Dorsolateral prefrontal cortex (tissue), 122 donors: ENCODE measurements at places on chromosomes 7 and 10. TPM values are rescaled to one million over a fixed set of nuclear protein-coding genes. Genes with fewer than 3 reads are reported as not detected.
A peak's percentile ranks its signal among the peaks of the same experiment; 100 is the strongest.

- no peak for DNase-seq
These were observed 18.4 kb upstream of the KLF6 start for GRCh38 chr10:3803295-3803926.

DNA sequence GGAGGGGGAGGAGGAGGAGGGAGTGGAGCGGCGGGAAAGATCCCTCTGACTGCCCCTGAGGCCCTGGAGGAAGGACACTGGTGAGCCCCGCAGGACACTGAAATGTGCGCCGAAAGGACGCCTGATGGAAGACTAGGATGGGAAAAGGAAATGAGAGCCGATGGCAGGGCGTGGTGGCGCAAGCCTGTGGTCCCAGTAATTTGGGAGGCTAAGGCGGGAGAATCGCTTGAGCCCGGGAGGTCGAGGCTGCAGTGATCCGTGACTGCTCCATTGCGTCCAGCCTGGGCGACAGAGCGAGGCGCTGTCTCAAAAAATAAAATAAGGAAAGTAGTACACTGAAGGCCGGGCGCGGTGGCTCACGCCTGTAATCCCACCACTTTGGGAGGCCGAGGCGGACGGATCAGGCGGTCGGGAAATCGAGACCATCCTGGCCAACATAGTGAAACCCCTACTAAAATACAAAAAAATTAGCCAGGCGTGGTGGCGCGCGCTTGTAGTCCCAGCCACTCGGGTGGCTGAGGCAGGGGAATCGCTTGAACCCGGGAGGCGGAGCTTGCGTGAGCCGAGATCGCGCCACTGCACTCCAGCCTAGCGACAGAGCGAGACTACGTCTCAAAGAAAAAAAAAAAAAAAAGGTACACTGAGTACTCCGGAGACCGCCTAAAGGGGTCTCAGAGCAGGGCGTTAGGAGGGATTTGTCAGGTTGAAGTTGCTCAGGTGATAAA lies 561 bp upstream of the HNRNPF start:
- DNase-seq: peak; percentile 34

DNA sequence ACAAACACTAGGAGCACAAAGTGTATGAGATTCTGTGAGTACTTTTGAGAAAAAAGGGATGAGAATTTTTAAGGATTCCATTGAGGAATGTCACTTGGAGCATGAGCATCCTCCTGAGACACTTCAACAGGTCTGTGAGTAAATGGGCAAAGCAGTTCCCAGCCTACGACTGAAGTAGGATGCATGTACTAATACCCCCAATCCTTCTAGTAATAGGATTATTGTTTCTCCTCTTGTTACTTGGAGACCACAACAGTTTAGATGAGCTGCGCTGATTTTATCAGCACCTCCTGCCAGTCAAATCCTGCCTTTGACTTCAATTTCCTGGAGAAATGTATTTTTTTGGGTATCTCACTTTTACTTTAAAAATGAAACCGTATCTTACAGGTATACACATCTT lies 820 bp downstream of the BBS9 start:
- no peak for DNase-seq

DNA sequence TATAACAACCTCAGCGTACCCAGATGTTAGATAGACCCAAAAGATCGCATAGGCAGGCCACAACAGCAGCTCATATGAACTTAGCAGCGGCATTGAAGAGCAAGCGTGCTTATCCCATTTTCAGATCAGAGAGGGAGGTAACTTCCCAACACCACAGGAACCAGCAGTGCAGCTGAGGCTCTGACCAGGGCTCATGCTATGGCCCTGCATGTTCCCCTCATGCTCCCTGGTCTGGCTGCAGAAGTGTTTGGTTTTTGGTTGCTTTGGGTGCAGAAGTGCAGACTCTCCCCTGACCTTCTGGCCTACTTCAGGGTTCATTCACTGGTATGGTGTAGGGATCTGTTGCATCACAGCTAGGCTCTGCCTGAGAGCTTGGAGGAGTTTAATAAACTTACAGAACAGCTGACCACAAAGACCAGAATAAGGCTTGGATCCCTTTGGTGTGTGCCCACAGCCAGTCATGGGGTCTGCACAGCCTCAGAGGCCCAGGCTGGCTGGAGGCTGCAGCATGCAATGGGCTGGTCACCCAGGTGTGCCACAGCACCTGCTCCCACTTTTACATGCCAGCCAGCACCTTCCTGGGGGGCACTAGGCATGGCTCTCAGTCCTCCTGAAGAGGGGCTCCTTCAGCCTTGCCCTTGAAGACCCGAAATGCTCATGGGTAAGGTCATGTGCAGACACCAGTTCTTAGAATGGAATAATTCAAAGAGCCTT lies 9.1 kb upstream of the CXCL12 start:
- no peak for DNase-seq

- DNase-seq: no peak
These were observed 17.2 kb downstream of the AP5Z1 start for GRCh38 chr7:4792537-4793126.

DNA sequence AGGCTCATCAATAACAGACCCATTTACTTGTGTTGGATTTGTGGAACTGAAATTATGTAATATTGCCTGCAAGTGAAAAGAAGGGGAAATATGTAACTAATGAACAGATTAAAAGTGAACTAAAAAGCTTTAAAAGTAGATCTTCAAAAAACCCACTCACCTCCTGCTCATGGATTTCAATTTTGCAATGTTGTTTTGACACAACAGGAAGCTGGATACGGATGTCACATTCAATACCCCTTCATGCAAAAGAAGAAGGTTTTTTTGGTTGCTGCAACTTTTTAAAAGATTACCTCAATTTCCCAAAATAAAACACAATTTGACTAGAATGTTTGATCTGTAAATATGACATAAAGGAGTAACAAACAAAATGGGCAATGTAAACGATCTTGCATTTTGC lies 3.3 kb downstream of the MKI67 start:
- DNase-seq: no peak

- no peak for DNase-seq
These were observed 2.7 kb downstream of the PROSER2 start for GRCh38 chr10:11825796-11826414.

DNA sequence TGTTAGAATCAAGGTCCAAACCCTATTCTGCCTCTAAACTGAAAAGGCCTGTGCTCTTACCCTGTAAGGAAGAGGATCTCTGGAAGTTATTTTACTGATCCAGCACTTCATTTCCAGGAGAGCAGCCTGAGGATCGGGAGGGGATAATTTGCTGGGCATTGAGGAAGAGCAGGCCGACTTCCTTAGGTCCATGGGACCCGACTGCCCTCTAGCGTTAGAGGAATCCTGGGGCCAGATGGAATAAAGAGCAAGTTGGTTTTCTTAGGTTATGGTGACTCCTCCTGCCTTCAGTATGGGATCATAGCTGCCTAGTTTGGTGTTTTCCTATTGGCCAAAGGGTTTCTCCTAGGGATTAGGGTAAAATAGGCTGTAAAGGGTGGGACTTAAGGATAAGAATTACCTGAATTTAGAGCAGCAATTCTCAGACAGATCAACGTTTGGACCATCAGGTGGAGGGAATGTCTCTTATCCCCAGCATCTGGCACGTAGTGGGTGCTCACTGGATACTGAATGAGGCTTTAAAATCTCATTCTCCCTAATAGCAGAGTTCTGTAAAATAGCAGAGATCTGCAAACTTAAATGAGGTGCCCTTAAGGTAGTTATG lies 40.0 kb upstream of the SORBS1 start:
- DNase-seq: peak; percentile 76

- no peak for DNase-seq
These were observed 465.1 kb downstream of the AUTS2 start for GRCh38 chr7:70063371-70063770.

DNA sequence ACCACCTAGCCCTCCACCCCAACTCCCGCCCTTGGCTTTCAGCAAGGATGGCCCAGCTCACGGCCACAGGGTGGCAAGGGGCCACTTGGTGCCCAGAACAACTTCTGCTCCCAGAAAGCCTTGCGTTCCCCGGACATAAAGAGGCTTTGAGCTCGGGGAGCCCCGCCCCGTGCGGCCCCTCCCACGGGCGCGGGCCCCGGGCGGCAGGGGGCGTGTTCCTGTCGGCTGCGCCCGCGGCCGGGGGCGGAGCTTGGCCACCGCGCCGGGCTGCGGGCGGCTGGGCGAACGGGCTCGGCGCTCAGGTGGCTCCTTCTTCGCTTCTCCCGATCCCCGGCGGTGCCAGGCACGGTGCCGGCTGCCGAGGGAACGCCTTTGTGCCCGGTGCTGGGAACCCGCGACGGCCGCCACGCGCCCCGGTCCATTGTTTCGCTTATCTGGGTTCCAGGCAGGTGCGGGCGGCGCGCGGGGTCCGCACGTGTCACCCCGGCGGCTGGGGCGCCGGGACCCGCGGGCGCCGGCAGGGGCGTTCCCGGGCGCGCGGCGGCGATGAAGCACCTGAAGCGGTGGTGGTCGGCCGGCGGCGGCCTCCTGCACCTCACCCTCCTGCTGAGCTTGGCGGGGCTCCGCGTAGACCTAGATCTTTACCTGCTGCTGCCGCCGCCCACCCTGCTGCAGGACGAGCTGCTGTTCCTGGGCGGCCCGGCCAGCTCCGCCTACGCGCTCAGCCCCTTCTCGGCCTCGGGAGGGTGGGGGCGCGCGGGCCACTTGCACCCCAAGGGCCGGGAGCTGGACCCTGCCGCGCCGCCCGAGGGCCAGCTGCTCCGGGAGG lies at the start of gene NFE2L3:
NFE2L3 (plus strand) TSS at position 246 of the 829 bp plus-strand sequence; CDS start at position 547, 301 bp downstream.
- peak; percentile 64 for DNase-seq

DNA sequence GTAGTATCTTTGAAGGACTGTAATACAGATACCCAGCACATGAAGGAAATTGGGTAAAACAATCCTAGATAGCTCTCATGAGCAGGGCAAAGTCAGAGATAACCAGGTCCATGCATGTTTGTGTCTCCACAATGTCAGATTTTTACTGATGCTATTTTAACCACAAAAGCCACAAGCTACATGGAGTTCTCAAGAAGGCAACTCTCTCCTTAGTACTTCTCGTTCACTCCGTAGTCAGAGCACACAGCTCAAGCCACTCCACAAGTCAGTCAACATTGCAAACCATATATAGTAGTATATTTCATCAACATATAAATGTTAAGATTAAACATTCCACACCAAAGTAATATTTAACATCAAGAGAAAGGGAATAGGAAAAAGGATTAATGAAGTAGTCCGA lies 98.0 kb upstream of the PIK3CG start:
- no peak for DNase-seq

DNA sequence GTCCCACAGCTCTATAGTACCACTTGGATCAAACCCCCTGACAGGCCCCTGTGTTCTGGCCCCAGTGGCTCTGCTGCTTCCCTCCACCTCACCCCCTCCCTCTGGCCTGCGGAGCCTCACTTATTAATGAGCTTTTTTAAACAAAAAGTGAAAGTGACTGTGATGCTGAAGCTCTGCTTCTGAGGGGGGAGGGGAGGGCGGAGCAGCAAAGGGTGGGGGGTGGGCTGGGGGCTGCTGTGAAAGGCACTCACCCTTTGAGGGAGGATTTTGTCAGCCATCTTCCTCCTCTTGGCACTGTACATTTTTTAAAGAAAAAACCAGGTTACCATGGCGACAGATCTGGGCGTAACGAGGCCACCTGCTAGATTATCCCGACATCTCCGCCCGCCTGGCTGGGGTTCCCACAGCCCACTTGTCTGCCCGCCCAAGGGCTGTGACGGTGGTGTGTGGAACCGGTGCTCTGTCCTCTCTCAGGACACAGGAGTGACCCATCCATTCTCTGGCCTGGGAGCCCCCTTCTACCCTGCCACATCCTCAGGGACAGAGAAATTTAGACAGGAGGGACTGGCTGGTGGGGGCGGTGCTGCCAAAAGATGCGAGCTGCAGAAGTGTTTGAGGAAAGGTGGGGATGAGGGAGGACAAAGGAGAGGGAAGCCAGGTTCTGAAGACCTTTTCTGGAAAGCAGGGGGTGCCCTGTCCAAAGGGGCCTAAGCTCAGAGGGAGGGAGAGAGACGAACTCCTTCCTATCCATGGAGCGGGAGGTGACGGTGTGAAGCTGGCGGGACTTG lies 4.9 kb downstream of the SMARCD3 start:
- no peak for DNase-seq

GRCh38 chr10:4195213-4195612 lies 410.2 kb upstream of the KLF6 start:
- DNase-seq: no peak

DNA sequence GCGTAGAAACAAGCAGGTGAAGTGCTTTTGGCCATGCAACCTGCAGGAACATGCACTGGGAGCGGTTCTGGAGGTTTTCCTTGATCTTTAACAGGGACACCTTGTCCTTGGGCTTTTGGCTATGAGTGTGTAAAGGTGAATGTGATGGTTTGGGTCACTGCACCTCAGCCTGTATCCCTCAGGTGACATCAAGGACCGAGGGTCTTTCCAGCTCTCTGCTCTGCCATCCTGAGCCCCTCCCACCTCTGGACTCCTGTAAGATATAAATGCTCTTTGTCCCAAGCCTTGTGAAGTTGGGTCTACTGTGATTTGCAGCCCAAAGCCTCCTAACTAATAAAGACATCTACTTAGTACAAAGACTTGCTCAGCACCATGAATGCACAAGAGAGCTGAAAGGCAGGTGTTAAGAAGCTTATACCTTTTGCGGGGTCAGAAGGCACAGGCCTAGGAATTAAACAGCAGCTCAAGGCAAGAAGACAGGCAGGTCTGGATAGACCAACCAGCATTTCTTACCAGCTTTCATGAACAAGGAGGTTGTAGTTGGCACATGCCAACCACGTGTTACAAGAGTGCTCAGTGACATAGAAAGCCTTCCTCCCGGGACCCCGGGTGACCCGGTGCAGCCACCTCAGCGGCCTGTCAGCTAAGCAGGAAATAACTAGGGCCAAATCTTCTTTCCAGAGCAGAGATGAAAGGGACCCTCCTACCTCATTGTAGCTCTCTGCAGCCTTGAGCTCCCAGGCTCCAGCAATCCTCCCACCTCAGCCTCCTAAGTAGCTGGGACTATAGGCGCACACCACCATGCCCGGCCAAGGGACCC lies 89.9 kb downstream of the CARD11 start:
- no peak for DNase-seq

DNA sequence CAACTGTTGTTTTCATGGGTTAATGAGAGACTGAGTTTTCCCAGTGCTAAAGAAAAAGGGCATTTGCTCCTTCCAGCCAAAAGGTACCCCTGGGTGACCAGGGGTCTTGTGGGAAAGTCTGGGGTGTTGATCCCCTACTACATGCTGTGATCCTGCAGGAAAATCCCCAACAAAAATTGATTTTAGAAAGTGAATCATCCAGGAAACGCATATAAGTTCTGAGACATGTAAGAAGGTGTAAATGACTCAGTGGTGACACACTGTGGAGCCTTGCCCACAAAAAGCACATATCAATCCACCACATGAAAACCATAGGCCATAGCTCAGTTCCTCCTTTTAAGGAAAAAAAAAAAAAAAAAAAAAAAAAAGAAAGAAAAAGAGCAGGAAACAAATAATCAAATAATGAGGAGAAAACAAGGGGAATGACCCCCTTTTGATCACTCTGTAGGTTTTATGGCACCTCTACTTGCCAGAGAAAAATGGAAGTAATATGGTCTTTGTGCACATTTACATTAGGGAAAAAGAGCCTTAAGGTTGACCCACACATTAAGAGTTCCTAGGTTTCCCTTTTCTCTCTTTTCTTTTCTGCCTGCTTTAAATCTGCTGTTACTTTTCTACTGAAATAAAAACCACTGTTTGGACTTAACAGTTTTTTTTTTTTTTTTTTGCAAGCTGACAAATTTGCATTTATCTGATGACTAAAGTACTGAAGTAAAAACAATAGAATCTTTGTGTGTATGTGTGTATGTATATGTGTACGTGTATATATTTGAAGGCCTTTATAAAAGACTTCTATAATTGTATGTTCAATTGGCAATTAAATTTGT lies 386.0 kb downstream of the KIF20B start:
- no peak for DNase-seq

Gene LRIT2
- total RNA-seq: not detected

Gene SAMD9
- total RNA-seq: 2.3 TPM

Gene ADRA2A
- total RNA-seq: 7.8 TPM

Gene SVOPL
- total RNA-seq: 0.62 TPM

Gene CCDC7
- 74.2 TPM for total RNA-seq

Gene PILRA
- total RNA-seq: 28.2 TPM

Gene CALML5
- not detected for total RNA-seq

Gene CAMK1D
- total RNA-seq: 145 TPM

Gene NXPH1
- total RNA-seq: 21.6 TPM
